CD4-positive, alpha-beta memory T cell (primary cell): ENCODE measurements at places on chromosomes 7 and 10.

DNA sequence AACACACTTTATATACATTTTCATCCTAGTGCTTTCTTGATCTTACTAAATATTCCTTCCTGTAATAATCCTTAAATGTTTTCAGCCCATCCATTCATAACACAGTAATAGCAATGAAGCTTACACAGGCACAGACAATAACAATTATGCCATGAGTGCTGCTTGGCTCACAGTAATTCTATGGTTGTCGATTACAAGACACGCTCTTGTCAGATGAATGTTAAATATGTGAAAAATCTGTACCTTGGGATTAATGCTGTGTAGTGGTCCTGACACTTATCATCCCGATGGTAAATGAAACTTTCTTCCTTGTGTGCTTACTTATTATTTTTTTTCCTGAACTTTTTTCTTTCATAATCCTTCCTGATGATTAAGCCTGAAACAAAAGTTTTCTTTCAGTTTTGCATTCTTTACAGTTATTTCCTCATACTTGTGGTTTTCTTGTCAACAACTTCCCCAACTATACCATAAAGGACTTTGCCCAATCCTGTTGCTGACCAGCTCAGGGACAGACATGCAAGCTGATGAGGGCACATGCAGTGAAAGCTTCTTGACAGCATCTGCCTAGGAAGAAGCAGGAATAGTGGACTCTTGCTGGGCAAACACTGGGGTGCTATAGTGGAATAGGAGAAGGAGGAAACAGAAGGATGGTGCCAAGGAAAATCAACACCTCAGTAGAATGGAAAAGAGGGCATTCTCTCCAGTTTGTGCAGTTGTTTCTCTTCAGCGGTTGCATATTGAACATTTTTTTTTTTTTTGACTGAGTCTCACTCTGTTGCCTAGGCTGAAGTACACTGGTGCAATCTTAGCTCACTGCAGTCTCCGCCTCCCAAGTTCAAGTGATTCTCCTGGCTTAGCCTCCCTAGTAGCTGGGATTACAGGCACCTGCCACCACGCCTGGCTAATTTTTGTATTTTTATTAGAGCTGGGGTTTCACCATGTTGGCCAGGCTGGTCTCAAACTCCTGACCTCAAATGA is 6.7 kb upstream of the MGAM2 start:
- no peak for DNase-seq

GRCh38 chr7:92768501-92769393 is 67.6 kb downstream of the CDK6 start:
- no peak for DNase-seq

GRCh38 chr7:156017431-156017830 is 205.2 kb upstream of the SHH start:
- no peak for DNase-seq

GRCh38 chr10:77514870-77515269 is 122.7 kb downstream of the KCNMA1 start:
- DNase-seq, result no peak

- DNase-seq, result no peak
These were observed 42.7 kb downstream of the TMEM26 start for GRCh38 chr10:61410353-61411070.

DNA sequence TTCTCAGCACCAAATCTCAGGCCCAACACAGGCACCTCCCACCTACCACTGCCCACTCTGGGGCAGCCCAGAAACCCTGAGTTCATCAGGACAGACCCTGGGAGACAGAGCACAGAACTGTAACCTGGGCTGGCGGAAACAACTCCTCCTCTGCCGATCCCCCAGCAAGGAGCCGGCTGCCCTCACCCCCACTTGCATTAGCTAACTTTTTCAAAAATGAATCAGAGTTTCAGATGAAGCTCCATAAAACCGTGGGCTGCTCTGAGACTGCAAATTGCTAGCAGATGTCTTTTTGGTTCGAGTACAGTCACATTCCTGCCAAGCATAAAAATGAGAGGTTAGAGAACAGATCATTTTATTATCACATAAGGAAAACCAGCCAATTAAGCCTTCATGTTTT is 93.4 kb upstream of the PARD3 start:
- no peak for DNase-seq

- DNase-seq, result no peak
These were observed 36.2 kb downstream of the WASL start for GRCh38 chr7:123712619-123713018.

- DNase-seq, result no peak
These were observed 64.9 kb downstream of the CREM start for GRCh38 chr10:35191523-35191922.

- no peak for DNase-seq
These were observed 128.4 kb downstream of the WNT2 start for GRCh38 chr7:117194445-117194844.

- no peak for DNase-seq
These were observed 224.6 kb upstream of the NRP1 start for GRCh38 chr10:33559105-33559504.

GRCh38 chr7:42736931-42737330 is 174.9 kb downstream of the C7orf25 start:
- no peak for DNase-seq

DNA sequence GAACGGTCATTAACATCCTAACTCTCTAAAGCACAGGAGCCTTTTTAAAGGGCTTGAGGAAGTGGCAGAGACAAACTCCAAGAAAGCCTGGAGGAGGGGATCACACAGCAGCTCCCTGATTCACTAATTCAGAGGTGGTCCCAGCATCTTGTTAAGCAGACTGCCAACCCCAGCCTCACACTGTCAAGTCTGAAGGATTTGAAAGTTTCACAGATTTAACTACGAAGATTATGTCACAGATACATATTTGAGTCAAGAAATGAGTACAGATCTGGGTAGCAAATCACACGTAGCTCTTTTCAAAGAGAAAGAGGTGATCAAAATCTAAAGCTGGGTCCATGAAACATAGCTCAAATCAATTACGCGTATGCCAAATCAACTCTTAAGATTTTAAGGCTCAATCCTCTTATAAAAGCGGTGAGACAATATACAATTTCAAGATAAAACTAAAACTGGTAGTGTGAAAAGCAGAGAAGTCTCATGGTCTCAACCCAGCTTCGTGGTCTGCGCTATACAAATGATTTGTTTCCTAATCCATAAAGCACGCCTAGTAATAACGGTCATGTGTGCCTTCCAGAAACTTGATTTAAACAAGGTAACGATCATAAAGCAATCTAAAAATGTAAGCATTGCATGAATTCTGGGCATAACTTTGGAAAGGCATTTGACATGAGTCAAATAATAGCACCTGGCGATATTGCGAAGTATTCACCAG is 229.9 kb upstream of the MKLN1 start:
- no peak for DNase-seq

DNA sequence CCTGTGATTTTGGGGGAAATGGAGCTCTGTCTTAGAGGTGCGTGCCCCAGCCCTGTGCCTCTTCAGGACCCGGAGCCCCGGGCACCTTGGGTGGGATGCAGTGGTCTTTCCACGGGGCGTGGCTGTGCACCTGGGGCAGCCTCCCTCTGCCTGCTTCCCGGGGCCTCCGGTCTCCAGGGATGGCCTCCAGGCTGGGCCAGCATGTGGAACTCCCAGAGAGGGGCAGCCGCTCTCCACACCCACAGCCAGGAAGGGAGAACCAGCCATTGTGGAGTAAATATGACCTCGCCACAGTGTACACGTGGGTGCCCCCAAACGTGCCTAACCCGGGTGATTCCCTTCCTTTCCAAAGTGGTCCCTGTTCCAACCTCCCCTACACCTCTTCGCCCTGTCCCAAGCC is 52.6 kb downstream of the JAKMIP3 start:
- no peak for DNase-seq

GRCh38 chr7:51000956-51001355 is 218.3 kb upstream of the GRB10 start:
- no peak for DNase-seq

DNA sequence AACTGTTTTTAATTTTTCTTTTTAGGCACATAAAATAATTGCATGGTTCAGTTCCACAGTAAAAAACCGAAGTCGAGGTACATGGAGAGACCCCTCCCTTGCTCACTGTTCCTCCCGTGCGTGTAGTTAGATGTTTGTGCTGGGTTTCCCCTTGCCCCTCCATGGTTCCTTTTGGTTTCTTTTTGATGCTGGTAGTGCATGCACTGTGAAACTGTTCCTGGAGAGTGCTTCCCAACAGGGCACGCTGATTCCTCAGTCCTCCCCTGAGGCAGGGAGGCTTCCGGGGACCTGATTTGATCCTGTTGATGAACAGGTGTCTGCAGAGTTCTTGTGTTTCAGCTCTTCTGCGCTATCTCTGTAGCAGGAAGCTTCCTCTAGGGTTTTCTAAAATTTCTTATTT is 69.5 kb downstream of the ADCY1 start:
- no peak for DNase-seq

DNA sequence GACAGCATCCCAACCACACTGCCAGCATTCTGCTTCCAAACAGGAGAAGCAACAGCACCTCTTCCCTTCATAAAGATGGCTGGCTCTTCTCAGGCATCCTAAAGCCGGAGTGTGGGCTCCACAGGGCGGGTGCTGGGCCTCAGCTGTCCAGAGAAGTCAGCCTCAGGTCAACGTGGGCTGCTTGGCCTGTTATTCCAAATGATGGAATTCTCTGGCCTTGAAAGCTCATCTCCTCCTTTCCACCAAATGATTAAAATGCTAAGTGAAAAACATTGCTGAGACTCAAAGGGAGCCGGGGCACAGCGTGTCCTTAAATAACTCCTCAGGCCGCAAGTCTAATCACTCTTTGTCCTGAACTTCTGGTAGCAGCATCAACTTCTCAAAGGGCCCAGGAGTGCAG is 53.1 kb upstream of the CPXM2 start:
- no peak for DNase-seq

DNA sequence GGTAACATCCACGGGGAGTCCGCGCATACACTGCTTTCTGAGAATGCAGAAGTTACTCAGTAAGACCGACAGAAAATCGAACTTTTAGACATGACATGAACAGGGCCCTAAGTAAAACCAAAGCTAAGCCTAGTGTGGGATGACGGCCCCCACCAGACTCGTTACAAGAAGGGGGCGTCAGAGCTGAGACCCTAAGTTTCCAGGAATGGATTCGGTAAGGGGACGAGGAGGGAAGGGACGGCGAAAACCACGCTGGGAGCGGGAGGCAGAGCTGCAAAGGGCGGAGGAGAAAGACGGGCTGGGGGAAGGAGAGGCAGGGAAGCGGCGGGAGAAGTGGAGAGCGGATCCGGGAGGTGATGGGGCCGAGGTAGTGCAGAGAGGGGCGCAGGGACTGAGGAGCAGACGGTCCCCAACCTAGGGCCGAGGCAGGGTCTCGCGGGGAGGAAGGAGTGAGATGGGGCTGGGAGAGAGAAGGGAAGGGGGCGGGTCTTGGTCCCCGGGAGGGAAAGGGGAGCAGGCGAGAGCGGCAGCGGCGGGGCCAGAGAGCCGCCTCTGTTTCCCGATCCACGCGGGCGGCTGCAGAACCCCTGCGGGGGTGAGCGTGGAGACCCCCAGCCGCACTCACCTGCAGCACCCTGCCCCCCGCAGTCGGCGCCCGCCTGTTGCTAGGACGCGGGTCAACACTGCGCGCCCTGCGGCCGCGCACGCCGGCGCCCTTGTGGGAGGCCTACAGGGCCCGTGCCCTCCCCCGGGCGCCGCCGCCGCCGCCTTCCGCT is 513 bp downstream of the ODAD2 start:
- DNase-seq, result no peak

- DNase-seq, result no peak
These were observed 39.1 kb downstream of the DOCK4 start for GRCh38 chr7:112167147-112167546.

- no peak for DNase-seq
These were observed 2.6 kb downstream of the ANKRD2 start for GRCh38 chr10:97575127-97575668.

DNA sequence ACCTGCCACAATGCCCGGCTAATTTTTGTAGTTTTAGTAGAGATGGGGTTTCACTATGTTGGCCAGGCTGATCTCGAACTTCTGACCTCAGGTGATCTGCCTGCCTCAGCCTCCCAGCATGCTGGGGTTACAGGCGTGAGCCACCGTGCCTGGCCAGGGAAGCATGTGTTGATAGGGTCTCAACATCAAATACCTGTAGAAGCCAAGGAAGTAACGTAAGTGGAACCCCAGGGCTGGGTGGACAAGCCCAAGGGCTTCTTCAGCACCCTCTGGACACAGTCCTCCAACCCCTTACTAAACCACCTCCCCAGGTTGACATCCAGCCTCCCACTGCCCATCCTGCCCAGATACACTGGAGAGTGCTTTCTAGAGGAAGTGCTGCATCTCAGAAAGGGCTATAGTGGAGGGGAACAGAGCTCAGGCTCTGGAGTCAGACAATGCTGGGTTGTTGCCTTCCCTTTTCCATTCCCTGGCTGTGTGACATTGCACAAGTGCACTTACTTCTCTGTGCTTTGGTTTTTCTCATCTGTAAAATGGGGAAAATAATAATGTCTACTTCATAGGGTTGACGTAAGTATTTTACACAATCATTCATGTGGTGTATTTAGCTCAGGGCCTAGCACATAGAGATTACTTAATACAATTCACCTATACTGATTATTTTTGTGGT is 73.9 kb upstream of the KAT6B start:
- DNase-seq, result no peak

DNA sequence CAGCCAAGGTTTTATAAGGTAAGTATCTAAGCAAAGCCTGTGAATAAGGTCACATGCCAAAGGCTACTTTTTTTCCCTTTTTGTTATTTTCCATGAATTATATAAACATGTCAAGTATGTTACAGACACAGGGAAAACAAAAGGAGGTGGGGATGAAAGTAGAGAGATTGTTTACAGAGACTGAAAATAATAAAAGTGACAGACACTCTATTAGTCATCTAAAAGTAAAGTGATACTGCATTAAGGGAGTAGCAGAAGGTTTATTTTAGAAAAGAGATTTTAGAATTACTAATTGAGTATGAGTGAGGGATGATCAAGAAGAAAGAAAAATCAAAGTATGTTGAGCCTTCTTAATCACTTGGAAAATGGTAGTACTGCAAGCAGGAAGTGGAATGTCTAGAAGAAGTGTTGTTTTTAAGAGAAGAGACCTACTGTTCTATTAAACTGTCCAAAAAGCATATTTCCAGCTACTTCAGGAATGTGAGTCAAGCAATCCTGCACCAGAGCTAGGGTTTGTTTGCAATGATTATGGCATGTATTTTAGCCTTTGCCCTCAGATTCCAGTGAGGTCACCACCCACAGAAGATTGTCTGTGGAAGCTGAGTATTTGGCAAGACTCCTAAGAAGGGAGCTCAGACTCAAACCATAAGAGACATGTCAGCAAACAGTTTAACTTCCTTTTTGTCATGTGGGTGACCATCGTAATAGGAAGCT is 177.9 kb upstream of the PLXDC2 start:
- no peak for DNase-seq

GRCh38 chr10:132430861-132431271 is 33.9 kb downstream of the PWWP2B start:
- DNase-seq, result no peak
